ENCODE measurements at places on chromosomes 11 and 22.

- no peak for DNase-seq
These were observed 76.4 kb upstream of the MYOD1 start for GRCh38 chr11:17642980-17643379.

- no peak for DNase-seq
These were observed 64.0 kb downstream of the CCDC83 start for GRCh38 chr11:85918910-85919794.

DNA sequence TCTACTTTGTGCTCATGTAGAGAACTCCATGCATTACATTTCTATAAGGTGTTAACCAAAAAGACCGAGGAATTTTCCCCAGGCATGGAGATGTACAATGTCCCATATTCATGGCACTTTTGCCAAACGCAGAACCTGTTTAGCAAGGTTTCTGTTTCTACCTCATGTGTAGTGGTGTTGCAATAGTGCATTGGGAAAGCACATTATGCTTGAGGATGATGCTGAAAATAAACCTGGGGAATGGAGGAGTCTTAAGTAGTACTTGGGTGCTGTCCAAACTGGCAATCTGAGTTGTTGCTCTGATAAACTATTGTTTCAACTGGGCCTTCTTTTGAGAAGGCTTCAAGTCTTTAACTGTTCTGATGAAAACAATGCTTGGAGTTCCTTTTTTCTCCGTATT, 11.5 kb upstream of the MUC15 start:
- no peak for DNase-seq

- no peak for DNase-seq
These were observed 90.2 kb upstream of the CARD18 start for GRCh38 chr11:105229761-105230160.

DNA sequence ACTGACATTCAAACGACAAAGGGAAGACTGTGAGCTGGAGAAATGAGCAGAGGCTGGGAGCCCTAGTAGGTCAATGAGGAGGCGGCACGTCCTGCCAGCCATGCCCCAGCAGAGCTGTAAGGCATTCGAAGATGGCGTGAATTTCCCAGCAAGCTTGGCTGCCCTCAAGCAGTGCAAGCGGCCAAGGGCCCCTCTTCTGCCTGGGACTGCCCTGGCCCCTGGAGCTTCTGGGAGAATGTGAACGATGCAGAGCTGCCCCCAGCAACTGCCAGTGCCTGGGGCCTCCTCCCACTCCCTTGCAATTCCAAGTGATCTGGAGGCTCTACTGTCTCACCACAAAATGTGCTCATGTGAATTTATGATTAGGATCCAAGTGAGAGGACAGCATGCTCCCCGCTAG, 4.3 kb downstream of the PPM1F start:
- DNase-seq, result no peak

- no peak for DNase-seq
These were observed 4786.8 kb upstream of the OR11H1 start for GRCh38 chr22:10741210-10741609.

DNA sequence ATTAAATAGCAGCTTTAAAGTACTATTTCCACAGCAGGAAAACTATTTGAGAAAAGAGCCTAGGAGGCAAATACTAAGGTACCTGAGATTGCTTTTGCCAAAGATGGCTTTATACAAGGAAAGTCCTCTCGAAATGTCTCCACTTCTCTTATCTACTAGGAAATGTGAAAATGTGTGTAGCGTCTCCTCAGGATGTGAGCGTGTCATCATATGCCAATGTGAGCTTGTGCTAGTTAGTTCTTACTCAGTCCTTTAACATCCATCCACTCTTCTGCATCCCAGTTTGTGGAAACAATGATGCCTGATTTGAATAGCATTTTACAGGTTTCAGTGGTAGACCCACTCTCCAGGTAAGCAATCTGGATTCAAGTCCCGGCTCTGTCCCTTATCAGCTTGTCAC, 421.0 kb downstream of the DYNC2H1 start:
- no peak for DNase-seq

DNA sequence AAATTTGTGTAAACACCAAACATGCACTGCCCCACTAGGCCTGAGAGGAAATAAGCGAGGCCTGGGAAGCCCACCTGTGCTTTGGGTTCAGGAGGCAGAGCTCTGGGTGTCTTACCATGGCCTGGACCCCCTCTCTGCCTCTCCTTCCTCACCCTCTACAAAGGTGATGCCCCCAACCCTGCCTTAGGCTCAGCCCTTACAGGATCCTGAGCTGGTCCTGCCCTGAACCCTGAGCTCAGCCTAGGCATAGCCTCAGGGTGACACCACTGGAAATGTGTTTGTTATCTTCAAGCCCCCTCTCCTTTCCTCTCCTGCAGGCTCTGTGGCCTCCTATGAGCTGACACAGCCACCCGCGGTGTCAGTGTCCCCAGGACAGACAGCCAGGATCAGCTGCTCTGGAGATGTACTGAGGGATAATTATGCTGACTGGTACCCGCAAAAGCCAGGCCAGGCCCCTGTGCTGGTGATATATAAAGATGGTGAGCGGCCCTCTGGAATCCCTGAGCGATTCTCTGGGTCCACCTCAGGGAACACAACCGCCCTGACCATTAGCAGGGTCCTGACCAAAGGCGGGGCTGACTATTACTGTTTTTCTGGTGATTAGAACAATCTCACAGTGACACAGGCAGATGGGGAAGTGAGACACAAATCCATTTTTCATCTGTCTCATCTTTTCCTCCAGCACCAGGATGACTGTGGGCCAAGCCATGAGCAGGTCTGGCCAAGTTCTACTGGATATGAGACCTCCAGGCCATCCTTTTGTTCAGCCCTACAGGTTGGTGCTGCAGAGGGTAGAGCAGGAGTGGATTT, 117.8 kb downstream of the GGTLC2 start:
- DNase-seq, result no peak

DNA sequence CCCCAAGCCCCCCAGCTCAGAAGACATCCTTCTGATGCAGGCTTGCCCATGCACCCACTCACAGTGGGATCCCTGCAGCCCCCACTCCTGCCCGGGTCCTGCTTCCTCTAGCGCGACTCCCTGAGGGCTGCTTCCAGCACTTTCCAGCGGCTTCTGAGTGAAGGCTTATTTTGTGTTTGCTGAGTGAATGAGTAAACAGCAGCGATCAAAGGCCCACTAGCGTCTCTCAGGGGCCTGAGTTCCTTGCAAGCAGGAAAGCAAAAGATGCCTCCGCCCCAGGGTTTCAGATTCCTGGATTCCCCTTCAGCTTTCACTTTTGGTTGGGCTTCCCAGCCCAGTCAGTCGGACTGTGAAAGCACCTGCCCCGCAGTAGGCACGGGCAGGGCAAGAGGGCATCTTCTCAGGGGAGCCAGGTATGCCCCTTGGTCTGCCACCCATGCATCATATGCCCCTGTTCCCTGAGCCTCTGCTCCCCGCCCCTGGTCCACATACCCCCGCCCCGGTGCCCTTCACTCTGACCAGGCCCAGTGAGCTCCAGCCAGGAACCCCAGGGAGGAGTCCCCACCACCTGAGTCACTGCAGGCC, 9.2 kb downstream of the FADD start:
- DNase-seq, result no peak

- DNase-seq, result peak; percentile 27
These were observed 705 bp downstream of the UNC93B1 start for GRCh38 chr11:68002938-68003845.

DNA sequence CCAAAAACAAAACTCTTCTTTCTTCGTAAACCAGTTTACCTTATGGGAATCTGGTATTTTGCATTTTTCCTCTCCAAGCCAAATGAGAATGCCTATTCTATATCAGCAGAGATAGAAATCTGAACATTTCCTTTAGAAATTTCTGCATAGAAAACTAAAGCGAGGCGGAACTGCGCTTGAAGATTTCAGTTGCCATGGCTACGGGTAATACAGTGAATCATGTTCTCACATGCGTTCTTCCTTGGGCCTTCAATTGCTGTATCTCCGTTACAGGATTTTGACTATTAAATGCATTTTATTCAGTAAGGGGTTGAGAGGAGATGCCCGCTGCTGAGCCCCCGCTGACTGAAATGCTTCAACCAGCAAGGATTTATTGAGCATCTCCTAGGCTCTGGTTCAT, 108.2 kb upstream of the CRYBB3 start:
- no peak for DNase-seq

GRCh38 chr11:2671748-2672147, 28.0 kb downstream of the KCNQ1OT1 start:
- no peak for DNase-seq

GRCh38 chr11:92822410-92822809, 147.0 kb upstream of the MTNR1B start:
- DNase-seq, result no peak

- DNase-seq, result no peak
These were observed 71.2 kb downstream of the FLI1 start for GRCh38 chr11:128765104-128765503.

GRCh38 chr11:35424157-35424940, 5.0 kb upstream of the SLC1A2 start:
- DNase-seq, result no peak

- no peak for DNase-seq
These were observed 31.4 kb downstream of the LRP5 start for GRCh38 chr11:68343761-68344256.

DNA sequence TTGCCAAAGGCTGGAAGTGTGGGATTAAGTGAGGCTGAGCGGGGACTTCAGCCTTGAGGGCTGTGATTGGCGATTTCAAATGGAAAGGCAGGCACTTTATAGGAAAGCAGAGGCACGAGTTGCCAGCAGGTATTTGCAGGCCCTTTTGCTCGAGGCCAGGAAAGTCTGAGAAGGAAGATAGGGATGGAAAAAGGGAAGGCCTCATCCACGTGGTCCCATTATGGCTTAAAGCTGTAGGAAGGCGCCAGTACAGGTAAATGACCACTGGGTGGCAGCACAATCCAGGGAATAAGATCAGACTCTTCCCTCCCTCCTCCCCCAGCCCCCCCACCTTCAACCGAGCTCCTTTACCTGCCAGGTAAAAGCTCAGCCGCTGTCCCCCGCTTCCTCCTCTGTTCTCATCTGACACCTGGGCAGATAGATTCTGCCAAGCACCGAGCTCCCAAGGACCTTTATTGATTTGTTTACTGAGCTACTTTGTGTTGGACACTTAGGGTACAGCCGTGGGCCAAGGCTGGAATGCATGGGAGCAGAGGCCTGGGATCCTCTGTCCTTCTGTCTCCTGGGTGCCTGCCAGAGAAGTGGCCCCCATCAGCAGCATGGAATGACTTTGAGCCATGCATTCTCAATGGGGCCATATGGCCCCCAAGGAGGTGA, 7.5 kb downstream of the P2RX3 start:
- no peak for DNase-seq

- no peak for DNase-seq
These were observed at the start of gene NTM for GRCh38 chr11:131370090-131370751. Gene NTM (plus strand): TSS chr11:131370615.

GRCh38 chr11:61868571-61869428, 22.5 kb downstream of the FADS3 start:
- no peak for DNase-seq

DNA sequence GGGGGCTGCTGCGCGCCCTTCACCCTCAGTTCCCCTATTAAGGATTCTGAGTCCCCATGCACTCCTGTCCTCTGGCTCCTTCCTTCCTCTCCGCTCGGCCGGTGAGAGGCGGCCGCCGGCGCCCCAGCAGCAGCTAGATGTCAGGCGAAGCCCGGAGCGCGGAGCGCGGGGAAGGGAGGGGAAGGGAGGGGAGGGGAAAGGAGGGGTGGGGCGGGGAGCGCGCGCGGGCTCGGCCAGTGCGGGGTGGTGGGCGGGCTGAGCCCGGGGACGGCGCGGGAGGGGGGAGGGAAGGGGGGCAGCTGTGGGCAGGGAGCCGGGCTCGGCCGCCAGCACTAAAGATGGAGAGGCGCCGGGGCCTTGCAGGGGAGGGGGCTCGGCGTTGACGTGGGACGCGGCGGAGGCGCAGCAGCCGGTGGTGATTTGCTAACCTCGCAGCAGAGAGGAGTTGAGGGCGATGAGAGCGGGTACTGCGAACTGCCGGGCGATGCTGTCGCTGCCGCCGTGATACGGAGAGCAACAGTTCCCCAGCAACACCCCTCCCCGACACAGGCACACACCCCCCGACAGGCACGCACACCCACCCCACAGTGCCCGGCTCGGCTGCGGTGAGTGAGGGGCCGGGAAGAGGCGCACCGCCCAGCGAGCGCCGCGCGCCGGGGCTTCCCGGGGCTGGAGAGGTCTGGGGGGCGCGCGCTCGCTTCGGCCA, at the start of gene ZBTB16:
Gene ZBTB16 (plus strand): TSS at position 434 of the 706 bp plus-strand sequence. CDS start 3,590 bp downstream, outside the sequence.
- peak; percentile 36 for DNase-seq

DNA sequence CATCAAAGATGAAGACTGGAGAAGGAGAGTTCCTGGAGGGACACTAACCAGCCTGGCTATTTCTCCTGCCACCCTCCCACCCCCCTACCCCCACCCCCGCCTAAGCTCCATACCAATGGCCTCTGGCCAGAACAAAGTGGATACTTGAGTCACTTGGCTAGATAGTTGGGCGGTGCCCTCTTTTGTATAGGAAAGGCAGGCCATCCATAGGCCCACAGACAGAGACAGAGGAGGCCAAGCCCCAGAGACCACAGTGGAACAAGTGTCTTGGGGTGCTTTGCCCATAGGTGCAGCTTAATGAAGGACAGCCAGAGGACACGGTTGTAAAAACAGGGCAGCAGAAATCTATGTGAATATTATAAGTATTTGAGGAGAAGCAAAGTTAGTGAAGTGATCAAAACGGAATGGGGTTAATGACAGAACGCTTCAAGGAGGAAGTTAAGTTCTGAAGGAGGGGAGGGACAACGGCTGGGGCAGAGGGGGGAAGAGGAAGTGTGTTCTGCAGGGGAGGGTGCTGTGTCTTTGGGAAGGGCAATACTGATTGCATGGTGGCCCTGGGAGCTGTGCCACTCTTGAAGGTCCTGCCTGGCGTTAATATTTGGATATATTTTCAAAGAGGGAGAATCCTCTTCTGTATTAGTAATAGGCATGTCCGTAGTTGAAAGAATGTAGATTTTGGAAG, 32.7 kb downstream of the FLI1 start:
- no peak for DNase-seq

GRCh38 chr11:108203075-108203474, 19.4 kb downstream of the NPAT start:
- DNase-seq, result no peak

DNA sequence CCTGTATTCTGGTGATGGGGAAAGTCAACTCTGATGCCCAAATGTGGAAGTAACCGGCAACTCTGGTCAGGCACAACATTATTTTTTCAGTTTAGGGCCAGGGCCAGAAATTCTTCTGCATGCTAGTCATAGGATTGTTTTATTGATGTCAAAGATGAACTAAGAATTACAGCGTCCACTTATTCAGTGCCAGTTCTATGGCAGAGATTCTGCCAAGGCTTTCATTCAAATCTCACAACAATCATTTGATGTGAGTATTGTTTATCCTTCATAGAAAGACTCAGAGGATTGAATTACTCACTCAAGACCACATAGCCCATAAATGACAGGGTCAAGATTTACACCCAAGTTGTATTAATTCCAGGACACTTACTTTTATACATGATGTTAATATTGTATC, 87.7 kb downstream of the TMPRSS5 start:
- DNase-seq, result no peak

GRCh38 chr11:99160447-99160846, 139.7 kb downstream of the CNTN5 start:
- DNase-seq, result no peak
